ENCODE measurements at places on chromosomes 6 and 20.

DNA sequence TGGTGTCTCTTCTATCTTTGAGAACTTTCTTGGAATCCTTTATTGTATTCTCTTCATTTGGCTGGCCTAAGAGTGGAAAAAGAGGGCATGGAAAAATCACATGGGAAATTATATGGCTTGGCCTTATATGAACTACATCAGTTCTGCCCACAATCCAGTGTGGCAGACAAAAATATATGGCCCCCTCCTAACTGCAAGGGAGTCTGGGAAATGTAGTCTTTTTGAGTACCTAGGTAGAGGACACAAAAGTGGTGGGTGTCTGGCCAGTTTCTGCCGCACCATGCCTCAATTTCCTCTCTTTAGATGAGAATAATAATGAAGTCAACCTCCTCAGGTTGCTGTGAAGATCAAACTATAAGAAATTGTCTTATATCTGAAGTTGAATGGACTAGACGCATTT is 109.3 kb downstream of the SCP2D1 start:
- no peak for DNase-seq

DNA sequence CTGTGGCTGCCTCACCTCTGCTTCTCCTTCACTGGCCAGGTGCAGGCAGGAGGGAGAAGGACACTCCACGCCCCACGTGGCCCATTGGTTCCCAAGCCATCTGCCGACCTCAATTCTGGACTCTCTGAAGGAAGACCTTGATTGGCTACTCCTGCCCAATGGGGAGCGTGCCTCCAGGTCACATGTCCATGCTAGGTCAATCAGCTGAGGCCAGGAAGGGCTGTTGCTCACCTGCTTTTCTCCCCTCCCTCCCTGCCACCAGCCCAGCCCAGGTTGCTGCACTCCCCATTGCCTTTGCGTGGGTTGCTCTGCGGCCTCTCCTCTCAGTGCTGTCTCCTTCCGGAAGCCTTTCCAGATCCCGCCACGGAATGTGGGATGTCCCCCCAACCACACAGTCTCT is 21.9 kb upstream of the CDH4 start:
- DNase-seq = no peak

GRCh38 chr6:154306696-154307095 is 49.9 kb downstream of the IPCEF1 start:
- DNase-seq = no peak

DNA sequence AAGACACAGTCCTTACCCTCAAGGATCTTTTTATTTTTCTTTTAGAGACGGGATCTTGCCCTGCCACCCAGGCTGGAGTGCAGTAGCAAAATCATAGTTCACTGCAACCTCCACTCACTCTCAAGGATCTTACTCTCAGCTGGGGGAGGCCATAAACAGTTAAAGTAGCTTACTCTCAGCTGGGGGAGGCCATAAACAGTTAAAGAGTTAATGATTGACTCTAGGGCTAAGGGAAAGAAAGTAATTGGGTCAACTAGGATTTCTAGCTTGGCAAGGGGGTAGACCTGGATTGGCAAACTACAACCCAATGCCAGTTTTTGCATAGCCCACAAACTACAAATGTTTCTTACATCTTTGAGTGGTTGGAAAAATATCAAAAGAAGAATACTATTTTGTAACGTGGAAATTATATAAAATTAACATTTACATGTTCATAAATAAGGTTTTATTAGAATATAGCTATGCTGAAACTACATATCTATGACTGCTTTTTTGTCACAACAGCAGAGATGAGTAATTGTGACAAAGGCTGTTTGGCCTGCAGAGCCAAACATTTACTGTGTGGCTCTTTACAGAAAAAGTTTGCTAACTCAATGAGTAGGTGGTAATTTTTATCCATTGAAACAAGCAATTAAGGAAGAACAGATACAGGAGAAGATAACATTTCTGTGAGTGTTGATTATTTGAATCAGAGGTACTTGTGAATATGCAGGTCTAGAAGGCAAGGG is 46.4 kb downstream of the PTPRA start:
- DNase-seq = no peak

- no peak for DNase-seq
These were observed 180.7 kb upstream of the HS3ST5 start for GRCh38 chr6:114523508-114523907.

DNA sequence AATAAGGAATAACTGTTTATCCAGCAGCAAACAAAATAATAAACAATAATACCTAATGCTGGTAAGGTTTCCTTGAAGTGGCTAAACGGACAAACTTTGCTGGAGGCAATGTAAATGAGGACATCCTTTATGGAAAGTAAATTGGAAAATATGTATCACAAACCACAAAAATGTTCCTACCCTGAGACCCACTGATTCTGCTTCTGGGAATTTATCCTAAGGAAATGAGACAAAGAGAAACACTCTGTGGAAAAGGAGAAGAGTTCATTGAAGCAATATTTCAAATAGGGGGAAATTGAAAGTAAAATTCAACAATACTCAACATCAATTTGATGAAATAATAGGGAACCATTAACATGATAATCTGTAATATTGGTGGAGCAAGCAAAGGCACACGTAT is 37.9 kb downstream of the MAFB start:
- no peak for DNase-seq

GRCh38 chr6:17536586-17536985 is 63.5 kb upstream of the FAM8A1 start:
- peak; percentile 56 for DNase-seq

DNA sequence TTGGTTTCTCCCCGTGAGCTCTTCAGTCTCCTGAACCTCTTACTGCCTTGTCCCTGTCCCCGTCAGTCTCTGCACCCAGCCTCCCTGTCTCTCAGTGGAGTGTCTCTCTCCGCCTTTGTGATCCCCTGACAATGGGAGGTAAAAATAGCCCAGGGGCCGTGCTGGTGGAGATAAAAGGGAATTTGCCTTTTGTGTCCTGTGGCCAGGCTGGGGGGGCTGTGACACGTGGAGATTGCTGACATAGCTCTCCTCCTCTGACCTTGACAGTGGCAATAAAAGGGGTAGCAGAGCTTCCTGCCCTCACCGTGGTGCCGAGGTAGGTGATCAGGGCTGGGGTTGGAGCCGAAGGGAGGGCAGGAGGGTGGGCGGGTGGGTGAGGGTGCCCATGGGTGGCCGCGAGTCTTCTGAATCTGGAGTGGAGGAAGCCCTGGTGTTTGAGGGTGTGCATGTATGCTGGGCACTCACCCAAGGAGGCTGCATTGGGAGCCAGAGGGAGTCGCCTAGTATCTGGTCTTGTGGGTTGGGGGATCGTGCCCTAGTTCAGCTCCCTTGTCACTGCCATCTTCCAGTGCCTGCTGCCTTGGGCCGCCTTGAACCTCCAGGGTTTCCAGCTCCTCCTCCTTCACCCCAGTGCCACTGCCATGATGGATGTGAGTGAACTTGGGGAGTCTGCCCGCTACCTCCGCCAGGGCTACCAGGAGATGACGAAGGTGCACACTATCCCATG is 21.9 kb downstream of the MYH7B start:
- DNase-seq = no peak

- no peak for DNase-seq
These were observed 378.0 kb upstream of the FLRT3 start for GRCh38 chr20:14715400-14715799.

DNA sequence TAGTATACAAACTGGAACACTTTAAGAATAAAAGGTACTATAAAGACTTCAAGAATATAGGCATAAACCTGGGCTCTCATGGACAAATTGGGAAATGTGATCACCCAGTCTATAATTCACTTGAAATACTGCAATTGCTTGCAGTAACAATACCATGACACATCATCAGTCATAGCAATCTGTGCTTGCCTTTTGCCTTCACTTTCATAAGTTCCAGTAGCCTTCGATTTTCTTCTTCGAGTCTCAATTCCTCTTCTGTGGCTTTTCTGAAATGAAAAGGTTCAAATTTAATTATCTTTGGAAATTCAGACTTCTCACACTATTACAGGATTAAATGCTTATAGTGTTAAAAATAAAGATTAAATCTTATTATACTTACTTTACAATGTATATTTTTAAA is 96.3 kb upstream of the ZBTB24 start:
- DNase-seq = no peak

DNA sequence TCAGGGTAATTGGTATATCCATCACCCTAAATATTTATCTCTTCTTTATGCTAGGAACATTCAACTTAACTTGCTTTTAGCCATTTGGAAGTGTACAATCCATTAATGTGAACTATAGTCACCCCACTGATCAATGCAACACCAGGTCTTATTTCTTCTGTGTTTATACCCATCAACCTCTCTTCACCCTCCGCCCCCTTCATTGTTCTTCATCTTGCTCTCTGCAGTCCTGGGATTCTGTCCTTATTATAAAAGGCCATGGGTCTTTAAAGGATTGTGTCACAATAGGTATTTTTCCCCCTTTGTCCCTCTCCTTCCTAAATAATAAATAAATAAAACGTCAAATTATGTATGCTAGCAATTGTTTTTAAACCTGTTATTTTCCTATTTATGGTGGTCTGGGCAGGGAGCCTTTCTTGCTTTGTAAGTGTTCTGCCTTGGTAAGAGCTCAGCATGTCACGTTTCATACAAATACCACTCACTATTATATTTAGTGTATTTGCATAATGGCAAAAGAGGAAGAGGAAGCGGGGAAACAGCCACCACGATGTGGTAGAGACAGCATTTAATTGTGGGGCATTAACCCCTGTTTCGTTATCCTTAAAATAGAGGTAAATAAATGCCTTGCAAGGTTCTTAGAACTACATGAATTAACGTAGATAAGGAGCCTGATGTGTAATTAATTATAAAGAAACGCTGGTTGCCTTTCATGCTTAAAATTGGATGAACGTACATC is 1.9 kb downstream of the ABRACL start:
- peak; percentile 47 for DNase-seq

GRCh38 chr6:96844530-96844929 is 7.3 kb upstream of the GPR63 start:
- DNase-seq = no peak

GRCh38 chr6:137489046-137490005 is 4.9 kb downstream of the OLIG3 start:
- no peak for DNase-seq

DNA sequence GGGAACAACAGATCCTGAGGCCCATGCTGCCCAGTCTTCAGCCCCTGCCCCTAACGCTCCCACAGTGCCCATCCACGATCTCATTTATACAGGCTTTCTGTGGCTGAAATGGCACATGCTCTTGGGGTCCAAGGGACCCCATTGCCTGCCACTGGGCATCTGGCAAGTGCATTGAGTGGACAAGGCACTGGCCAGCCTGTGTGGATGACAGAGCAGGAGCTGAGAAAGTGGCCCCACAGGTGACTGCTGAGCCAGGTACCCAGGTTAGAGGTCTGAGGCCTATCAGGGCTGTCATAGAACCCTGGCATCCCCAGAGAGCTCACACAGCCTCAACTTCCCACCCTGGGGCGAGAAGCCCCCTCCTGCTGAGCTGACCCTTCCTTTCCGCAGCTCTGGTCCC is 86.0 kb upstream of the NXT1 start:
- no peak for DNase-seq

DNA sequence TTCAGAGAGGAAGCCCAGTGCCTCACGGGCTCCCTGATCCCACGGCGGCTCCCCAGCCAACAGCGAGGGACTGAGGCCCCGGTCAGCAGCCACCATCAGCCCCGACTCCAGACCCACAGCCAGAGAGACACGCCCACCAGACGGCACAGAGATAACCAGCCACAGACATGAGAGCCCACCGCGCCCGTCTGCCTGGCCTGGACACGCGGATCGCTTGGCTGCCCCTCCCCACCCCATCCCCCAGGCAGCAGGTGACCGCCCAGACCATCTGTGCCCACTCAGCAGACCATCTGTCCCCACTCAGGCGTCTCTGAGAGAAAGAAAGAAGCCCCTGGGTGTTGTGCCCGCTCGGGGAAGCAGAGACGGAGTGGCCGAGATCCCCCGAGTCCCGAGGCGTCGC is 55.5 kb upstream of the CHRNA4 start:
- no peak for DNase-seq

DNA sequence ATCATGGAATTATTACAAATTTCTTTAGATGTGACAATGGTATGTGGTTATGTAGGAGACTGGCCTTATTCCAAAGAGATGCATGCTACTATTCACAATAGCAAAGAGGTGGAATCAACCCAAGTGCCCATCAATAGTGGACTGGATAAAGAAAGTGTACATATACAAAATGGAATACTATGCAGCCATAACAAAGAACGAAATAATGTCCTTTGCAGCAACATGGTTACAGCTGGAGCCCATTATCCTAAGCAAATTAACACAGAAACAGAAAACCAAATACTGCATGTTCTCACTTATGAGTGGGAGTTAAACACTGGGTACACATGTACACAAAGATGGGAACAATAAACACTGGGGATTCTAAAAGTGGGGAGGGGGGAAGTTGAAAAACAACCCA is 69.7 kb downstream of the NUDT3 start:
- no peak for DNase-seq

GRCh38 chr6:30760549-30760948 is 16.2 kb upstream of the IER3 start:
- DNase-seq = no peak

DNA sequence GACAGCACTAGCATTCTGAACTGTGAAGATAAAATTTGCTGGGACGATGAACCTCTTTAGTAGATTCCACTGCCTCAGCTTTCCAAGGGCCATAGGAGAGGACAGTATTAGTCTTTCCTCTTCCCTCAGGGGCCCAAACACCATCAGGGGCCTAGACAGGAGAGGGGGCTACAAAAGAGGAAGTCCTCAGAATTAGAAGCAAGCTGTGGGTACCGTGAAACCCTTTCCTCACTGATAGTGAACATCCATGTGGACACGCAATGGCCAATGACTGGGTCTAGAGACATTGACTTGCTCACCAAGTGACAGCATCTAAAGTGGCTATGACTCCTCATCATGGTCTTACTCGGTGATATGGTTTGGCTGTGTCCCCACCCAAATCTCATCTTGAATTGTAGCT is 68.1 kb upstream of the UST start:
- no peak for DNase-seq

GRCh38 chr6:135905604-135906300 is 54.3 kb downstream of the PDE7B start:
- DNase-seq = no peak

DNA sequence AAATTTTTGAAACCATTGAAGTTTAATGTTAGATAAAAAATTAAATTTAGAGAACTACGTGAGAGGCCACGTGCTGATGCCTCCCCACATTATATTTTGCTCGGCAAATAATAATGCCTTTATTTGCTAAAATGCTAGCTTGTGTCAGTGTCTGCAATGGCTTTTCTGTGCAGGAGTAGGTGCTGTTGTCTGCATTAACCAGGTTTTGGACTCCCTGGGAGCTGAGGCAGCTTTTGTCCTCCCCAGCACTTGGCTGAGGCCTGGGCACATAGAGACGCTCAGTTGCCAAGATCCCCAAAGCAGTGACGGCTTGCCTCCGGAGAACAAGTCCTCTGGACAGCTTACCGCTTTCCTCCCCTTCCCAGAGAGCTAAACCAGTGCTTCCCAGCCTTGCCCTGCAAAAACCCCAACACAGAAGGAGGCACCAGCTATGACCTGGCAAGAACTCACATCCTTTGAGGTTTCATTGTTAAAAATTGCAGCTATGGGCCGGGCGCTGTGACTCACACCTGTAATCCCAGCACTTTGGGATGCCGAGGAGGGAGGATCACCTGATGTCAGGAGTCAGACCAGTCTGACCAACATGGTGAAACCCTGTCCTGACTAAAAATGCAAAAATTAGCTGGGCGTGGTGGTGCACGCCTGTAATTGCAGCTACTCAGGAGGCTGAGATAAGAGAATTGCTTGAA is 59.9 kb downstream of the KAT14 start:
- no peak for DNase-seq

All from activated CD4-positive, alpha-beta T cell treated with anti-CD3 and anti-CD28 coated beads, Interleukin-2, Interleukin-6, amounts not matched to agents 100 ng/mL and 50 ng/mL, durations not matched to agents 16 hours and 8 hours (primary cell).